IPS-NIHi11 (cell line): ENCODE measurements at places on chromosomes 1 and 21.

GRCh38 chr1:159203610-159204009 lies 1.1 kb upstream of the ACKR1 start:
- DNase-seq, result no peak

GRCh38 chr21:29298348-29299045 lies at the start of gene BACH1:
BACH1 (plus strand) TSS chr21:29298922; CDS start chr21:29321281, 22,359 bp downstream.
- DNase-seq, result peak; percentile 97

GRCh38 chr1:218900615-218901014 lies 273.1 kb upstream of the LYPLAL1 start:
- DNase-seq, result no peak

GRCh38 chr1:147497826-147498225 lies 43.5 kb upstream of the BCL9 start:
- no peak for DNase-seq
